ENCODE measurements at places on chromosomes 13 and 19.

DNA sequence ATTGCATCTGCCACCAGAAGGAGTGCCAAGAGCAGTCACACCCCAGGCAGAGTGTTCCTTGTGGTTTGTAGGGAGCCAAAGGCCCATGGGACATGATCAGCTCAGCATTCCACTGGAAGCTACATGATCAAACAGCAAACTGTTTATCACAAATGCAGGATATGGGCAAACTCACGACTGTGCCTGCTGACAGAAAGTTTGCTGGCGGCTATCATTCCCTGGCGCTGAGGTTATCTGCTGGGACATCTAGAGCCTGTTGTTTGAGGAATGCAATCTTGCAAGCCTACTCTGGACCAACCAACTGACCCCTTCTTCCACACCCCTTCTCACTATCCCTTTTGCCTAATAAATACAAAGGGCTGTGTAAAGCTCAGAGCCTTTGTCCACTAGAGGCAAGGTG lies 7.7 kb upstream of the ZNF613 start:
- no peak for DNase-seq

- DNase-seq: no peak
These were observed 157.7 kb downstream of the ZNF536 start for GRCh38 chr19:30529876-30530275.

- DNase-seq: no peak
These were observed 316.2 kb upstream of the KLHL1 start for GRCh38 chr13:70424428-70424827.

GRCh38 chr19:17081672-17082630 lies 6.4 kb downstream of the MYO9B start:
- DNase-seq: no peak

DNA sequence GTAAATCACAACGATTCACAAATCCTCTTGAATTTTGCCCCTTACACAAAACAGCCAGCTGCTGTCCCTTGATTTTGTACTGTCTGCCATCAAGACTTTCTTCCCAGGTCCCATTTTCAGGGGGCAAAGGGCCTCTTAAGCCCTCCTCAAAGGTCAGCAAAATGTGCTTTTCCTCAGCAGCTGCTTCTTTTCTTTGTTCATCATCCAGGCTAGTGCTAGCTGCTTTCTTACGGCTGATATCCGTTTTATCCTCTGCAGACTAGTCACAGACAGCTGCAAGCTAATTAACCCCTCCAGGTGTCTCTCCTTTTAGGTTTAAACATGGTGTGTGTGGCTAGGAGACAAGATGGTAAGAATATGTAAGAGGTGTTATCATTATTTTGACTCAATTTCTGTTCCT lies 90.9 kb downstream of the NALCN start:
- no peak for DNase-seq

DNA sequence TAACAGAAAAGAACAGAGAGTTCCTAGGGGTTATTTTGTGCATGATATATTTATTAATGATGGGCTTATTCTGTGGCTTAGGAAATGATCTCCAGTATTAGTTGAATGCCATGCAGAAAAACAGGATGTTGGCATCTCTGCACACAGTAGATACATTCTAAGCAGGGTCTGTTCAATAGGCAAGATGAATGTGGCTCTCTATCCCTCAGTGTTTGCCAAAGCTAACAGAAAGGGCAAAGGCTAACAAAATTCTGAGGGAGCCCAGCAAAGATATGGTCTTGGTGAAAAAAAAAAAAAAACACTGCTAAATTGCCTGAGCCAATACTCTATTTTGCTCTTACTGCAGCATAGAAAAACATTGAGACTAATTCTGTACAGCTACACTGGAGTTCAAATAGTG lies 1095.8 kb downstream of the UQCRFS1 start:
- DNase-seq: no peak

DNA sequence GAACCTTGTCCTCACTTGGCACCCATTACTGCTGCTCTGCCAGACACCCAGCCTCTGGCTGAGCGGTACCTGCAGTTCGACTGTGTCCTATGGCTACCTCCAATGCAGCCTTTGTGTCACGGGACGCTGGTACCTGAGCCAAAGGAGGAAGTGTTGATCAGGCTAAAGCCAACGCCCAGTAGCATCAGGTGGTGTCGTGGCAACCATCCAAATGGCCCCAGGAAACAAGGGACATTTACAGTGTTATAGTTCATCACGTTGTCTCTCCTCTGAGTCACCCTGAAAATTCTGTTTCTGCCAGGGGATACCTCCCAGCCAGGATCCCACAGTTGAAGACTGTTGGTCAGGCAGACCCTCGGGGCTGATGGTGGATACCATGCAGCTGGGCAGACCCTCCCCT lies 10.1 kb downstream of the RHPN2 start:
- no peak for DNase-seq

DNA sequence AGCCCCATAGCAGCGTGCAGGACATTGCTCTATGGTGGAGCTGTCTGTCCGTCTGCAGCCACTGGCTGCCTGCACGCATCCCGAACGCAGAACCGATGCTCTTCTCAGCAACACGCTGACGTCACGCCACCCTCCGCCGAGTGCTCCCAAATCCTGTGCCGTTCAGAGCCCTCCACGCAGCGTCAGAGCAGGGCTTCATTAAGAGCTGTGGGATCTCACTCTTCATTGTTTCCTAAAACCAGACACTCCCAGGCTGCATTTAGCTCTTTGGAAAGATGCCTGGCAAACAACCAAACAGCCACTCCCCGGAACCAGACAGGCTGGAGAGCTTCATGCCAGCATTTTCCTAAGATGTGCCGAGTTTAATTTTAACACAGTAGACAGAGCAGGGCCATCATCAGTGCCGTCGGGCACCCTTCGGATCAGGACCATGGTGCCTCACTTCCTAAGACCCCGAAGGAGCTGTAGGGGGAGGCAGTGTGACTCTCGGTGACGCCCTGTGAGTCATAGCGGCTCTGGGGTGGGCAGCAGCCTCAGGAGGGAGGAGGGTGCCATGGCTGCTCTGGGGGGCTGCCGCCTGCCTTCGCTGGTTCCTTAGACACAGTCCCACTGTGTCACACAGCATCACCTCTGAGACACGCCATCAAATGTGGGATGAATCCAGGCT lies 131.5 kb upstream of the MCF2L start:
- DNase-seq: no peak

GRCh38 chr13:46492946-46493345 lies 60.0 kb upstream of the LRCH1 start:
- no peak for DNase-seq

- DNase-seq: no peak
These were observed 121.1 kb downstream of the NHLRC3 start for GRCh38 chr13:39159393-39159792.

DNA sequence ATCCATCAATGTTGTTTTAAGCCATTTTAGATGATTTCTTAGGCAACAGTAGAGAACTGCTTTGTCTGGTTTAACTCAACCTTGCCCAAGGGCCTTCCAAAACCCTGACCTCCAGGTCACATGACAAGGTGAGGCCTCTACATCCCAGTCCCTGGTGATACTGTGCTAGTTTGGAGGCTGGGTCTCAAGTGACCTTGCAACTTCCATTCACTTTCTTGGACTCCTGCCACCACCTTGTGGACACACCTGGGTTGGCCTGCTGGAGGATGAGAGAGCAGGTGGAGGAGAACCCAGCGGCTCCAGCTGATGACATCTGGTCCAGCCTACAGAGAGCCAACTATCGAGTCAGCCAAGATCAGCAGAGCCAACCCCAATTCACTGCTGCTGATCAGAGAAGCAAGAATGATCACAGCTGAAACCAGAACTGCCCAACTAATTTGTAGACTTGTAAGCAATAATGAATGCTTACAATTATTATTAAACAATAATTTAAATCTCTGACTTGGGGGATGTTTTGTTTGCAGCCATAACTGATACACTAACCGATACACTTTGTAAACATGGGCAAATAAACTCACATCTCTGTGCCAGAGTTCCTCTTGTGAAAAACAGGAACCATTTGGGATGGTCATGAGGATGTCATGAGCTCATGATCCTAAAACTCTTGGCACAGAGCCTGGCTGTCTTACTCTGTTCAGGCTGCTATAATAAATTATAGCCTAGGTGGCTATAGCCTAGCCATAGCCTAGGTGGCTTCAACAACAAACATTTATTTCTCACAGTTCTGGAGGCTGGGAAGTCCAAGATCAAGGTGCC lies 11.5 kb downstream of the FAM187B start:
- DNase-seq: no peak

DNA sequence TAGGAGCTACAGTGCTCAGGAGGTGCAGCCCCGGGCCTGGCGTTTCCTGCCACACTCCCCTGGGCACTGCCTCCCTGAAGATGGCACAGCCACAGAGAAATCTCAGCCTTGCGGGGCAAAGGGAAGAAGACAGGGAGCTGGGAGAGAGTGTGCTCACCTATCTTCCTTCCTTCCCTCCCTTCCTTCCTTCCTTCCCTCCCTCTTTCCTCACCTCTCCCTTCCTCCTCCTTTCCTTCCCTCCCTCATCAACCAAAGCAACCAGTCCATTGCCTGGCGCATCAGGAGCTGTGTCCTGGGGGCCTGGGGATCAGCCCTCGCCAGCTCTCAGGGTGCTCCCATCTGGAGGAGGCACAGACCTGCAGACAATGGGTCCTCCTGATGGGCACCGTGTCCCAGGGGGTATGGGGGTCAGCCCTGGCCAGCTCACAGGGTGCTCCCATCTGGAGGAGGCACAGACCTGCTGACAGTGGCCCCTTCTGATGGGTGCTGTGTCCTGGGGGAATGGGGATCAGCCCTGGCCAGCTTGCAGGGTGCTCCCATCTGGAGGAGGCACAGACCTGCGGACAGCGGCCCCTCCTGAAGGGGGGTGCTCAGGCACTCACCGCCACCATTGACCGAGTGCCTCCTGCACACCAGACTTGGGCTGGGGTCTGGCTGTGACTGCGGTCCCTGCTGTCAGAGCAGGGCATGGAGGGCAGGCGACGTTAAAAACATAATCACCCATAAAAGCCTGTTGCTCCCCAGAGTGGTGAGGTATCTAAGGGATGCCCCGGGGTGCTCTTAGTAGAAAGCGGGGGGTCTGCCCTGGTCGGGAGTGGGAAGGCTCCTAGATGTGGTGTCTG lies 120.2 kb downstream of the URI1 start:
- DNase-seq: no peak

DNA sequence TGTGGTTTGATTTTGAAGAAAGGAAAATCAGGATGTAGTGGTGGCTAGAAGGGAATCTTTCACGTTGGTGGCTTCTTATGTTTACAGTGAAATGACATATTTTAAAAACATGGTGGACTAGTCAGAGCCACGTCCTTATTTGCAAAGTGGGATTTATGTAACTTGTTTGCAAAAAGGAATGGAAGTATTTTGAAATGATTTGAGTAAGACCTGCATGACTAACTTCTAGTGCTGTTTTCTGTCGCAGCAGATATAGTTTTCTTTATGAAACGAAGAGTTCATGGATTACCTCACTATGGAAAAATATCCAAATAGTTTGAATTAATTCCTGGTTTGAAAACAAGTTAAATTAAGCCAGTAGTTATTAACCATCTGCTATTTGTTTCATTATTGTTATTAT lies 476.5 kb downstream of the MYO16 start:
- no peak for DNase-seq

DNA sequence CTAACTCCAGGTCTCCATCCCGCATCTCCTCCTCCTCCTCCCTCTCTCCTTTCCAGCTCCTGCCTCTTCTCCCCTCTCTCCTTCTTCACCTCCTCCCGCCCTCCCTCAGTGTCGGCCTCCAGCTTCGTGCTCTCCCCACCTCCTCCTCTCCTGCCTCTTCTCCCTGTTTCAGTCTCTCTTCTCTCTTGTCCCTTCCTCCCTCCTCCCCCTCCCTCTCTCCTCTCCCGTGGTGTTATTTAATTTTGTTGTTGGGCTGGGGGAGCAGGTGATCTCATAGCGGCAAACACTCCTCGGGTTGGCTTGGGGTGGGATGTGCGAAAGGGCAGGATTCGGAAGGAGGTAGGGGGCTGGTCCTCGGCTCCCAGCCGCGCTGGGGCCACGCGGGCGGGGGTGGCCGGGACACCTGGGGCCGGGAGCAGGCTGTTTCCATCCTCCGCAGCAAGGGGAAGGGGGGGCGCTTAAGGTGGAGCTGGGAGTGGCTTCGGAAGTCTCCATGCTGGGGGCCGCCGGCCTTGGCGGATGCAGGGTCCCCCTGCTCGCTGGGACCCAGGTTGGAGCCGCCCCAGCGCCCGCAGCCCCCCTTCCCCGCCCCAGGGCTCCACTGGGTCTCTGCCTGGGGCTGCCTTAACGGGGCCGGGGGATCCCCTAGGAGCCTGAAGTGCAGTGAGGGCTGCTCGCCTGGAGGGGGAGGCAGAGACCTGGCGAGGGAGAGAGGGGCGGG lies at the start of gene CA11:
Gene CA11 (minus strand): TSS at position 187 of the 721 bp plus-strand sequence. CDS start 555 bp downstream, outside the sequence.
- peak; percentile 90 for DNase-seq

Measured in stimulated activated CD4-positive, alpha-beta T cell treated with anti-CD3 and anti-CD28 coated beads, Interleukin-1b, Interleukin-23, amount 100 ng/mL, for 24 hours (primary cell).